ENCODE measurements at places on chromosomes 2 and 18.

DNA sequence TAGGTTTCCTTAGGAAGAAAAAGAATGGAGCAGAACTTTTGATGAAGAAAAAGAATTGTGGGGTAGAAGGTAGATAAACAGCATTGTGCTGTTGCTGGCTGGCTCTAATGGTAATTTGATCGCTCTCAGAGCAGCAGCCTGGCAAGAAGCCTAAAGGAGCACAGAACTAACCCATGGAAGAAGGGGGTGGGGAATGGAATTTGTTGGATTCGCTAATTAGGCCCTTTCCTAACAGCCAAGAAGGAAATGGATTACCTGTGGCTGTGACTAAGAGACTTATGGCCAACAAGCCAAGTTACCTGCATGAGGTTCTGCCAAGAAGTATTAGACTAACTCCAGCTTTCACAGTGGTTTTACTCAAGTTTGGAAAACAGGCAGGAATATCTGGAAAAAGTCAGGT, 210.6 kb downstream of the IKZF2 start:
- H3K4me3 ChIP-seq = no peak overlapping the region
- H3K36me3 ChIP-seq = no peaks in the 10 kb centered on the region
- no peak for ATAC-seq

DNA sequence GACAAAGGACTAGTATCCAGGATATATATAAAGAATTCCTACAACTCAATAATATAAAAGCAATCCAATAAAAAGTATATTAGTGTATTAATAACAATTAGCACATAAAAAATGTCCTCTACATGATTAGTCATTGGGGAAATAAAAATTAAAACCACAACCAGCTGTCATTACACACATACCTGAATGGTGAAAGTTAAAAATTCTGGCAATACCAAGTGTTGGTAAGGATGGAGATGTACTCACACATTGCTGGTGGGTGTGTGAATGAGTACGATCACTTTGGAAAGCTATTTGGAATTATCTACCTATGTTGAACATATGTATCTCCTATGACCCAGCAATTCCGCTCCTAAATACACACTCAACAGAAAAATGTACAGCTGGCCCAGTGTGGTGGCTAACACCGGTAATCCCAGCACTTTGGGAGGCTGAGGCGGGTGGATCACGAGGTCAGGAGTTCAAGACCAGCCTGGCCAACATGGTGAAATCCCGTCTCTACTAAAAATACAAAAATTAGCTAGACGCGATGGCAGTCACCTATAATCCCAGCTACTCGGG, 14.3 kb upstream of the NOL10 start:
- no peaks in the 10 kb centered on the region for H3K4me1 ChIP-seq
- H3K4me3 ChIP-seq = no peak overlapping the region
- ATAC-seq = no peak
- H3K27me3 ChIP-seq = peaks cover 52% of the 10 kb centered on the region

GRCh38 chr2:238123991-238124470, 14.4 kb upstream of the KLHL30 start:
- ATAC-seq = no peak
- H3K36me3 ChIP-seq = no peaks in the 10 kb centered on the region
- no peak overlapping the region for H3K4me3 ChIP-seq
- H3K4me1 ChIP-seq = peaks cover 15% of the 10 kb centered on the region
- no peaks in the 10 kb centered on the region for H3K27me3 ChIP-seq

GRCh38 chr18:2627821-2628276, 27.7 kb upstream of the SMCHD1 start:
- H3K27me3 ChIP-seq = no peaks in the 10 kb centered on the region
- H3K36me3 ChIP-seq = peaks cover 5% of the 10 kb centered on the region

DNA sequence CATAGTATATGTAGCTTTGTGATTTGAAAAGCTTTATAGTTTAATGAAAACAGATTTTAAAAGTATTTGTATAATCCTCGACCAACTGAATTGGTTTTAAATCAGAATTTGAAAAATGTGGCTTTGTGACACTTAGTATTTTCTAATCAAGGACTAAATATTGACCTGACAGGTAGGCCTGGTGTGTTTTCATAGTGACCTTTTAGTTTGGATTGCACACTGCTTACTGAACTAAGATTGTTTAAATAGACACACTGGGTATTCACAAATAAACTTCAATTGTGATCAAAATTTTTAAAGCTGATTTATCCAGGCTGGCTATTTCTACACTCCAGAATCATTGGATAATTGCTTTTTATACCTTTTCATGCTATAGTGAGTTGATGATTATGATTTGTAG, 31.8 kb upstream of the FAM237A start:
- H3K4me3 ChIP-seq = no peak overlapping the region
- H3K36me3 ChIP-seq = no peaks in the 10 kb centered on the region
- no peak overlapping the region for H3K27ac ChIP-seq
- no peaks in the 10 kb centered on the region for H3K4me1 ChIP-seq

DNA sequence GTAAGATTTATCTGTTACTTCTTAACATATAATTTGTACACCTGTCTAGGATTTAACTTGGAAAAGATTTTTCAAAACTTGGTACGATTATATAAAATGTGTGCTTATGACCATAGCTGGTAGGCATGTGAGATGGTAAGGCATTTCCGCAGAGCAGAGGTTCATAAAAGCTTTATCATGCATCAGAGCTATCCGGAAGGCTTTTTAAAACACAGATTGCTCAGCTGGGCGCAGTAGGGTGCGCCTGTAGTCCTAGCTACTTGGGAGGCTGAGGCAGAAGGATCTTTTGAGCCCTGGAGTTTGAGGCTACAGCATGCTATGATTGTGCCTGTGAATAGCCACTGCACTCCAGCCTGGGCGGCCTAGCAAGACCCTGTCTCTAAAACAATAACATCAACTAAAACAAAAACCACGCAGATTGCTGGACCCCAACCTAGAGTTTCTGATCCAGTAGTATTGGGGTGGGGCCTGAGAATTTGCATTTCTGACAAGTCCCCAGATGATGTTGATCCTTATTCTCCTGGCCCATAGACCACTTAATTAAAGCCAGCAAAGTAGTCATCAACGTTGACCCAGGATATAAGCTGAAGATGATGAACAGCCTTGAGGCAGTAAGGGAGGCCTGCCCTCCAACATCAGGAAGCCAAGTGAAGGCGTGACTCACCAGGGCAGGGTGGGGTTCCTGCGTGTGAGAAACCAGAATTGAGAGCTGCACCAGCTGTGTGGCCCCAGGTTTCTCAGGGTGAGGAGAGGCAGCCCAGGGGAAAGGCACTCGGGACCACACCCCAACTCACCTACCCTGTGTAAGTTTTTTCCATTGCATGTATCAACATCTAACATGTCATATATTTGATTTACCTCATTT, 21.6 kb upstream of the SLC20A1 start:
- H3K27me3 ChIP-seq = no peaks in the 10 kb centered on the region
- peaks cover 22% of the 10 kb centered on the region for H3K4me1 ChIP-seq
- H3K4me3 ChIP-seq = no peak overlapping the region
- peak overlapping the region; percentile 26 for H3K27ac ChIP-seq
- H3K36me3 ChIP-seq = no peaks in the 10 kb centered on the region

- peaks cover 64% of the 10 kb centered on the region for H3K27me3 ChIP-seq
- no peak overlapping the region for H3K4me3 ChIP-seq
- peaks cover 8% of the 10 kb centered on the region for H3K36me3 ChIP-seq
These were observed 34.1 kb downstream of the PARD6G start for GRCh38 chr18:80213182-80213581.

DNA sequence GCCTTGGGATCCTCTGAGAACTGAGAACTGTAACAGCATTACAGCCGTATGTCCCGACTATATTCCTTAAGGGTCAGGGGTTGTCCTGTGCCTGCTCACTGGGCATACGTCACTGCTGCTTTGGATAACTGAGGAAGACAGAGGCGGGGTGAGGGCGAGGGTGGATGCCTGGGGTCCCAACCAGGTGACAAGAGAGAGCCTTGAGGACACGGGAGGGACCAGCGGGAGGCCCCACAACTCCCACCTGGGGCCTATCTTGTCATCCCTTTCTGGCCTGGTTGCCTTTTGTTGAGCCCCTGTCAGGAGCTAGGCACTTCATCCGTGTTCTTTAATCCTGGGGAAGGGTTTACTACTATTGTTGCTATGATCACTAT, 28.8 kb downstream of the INPP5D start:
- H3K4me3 ChIP-seq = no peak overlapping the region
- peaks cover 85% of the 10 kb centered on the region for H3K36me3 ChIP-seq
- peaks cover 93% of the 10 kb centered on the region for H3K4me1 ChIP-seq
- ATAC-seq = no peak
- H3K27me3 ChIP-seq = no peaks in the 10 kb centered on the region

DNA sequence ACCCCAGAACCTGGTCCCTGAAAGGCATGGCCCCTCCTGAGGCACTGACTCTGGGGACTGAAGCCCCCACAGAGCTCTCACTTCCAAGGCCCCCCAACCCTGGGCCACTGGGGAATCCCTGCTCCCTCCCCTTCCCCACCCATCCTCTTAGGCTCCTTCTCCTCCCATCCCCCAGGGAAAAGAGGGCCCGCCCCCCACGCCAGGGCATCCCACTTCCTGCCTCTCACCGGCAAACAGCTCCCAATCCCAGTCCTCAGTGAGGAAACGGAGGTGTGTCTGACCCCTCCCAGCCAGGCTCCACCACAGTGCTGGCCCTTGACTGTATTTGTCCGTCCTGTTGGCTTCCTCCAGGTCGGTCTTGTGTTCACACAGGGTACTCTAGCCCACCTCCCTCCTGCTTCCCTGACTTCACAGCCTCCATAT, 35.0 kb upstream of the PTMA start:
- H3K36me3 ChIP-seq = no peaks in the 10 kb centered on the region
- ATAC-seq = no peak
- H3K27me3 ChIP-seq = no peaks in the 10 kb centered on the region
- peaks cover 84% of the 10 kb centered on the region for H3K4me1 ChIP-seq
- peak overlapping the region; percentile 92 for H3K4me3 ChIP-seq

- H3K36me3 ChIP-seq = no peaks in the 10 kb centered on the region
- peaks cover 17% of the 10 kb centered on the region for H3K4me1 ChIP-seq
- peak; percentile 91 for ATAC-seq
- peak overlapping the region; percentile 53 for H3K4me3 ChIP-seq
- peak overlapping the region; percentile 79 for H3K27ac ChIP-seq
These were observed 13.3 kb upstream of the RAB17 start for GRCh38 chr2:237603718-237604362.

- no peaks in the 10 kb centered on the region for H3K36me3 ChIP-seq
- H3K4me3 ChIP-seq = no peak overlapping the region
- no peak for ATAC-seq
- no peak overlapping the region for H3K27ac ChIP-seq
- no peaks in the 10 kb centered on the region for H3K27me3 ChIP-seq
These were observed 1598.7 kb upstream of the ACVR2A start for GRCh38 chr2:146246002-146246735.

GRCh38 chr18:30016179-30016578, 1026.4 kb downstream of the DSC3 start:
- no peaks in the 10 kb centered on the region for H3K27me3 ChIP-seq
- no peaks in the 10 kb centered on the region for H3K36me3 ChIP-seq
- no peaks in the 10 kb centered on the region for H3K4me1 ChIP-seq
- no peak overlapping the region for H3K4me3 ChIP-seq
- no peak overlapping the region for H3K27ac ChIP-seq
- no peak for ATAC-seq

GRCh38 chr2:102350137-102350793, 5.3 kb upstream of the IL18R1 start:
- peak; percentile 36 for ATAC-seq
- no peak overlapping the region for H3K4me3 ChIP-seq
- no peak overlapping the region for H3K27ac ChIP-seq
- H3K27me3 ChIP-seq = peaks cover 9% of the 10 kb centered on the region

DNA sequence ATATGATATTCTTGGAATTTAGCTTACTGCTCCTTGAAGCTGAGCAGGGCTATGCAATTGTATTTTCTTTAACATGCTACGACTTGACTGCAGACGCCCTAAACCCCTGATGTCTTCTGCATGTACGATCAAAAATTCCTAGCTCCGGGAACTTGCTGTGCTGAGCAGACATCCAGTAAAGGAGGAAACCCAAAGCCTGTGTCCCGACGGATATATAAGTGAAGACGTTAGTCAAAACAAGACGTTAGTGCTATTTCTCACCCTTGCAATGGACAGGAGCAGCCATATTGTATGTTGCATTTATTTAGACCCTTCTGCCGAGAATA, 51.5 kb downstream of the SETBP1 start:
- no peak for ATAC-seq
- H3K27ac ChIP-seq = peak overlapping the region; percentile 94
- H3K4me3 ChIP-seq = peak overlapping the region; percentile 32
- no peaks in the 10 kb centered on the region for H3K27me3 ChIP-seq
- peaks cover 96% of the 10 kb centered on the region for H3K4me1 ChIP-seq
- H3K36me3 ChIP-seq = peaks cover 58% of the 10 kb centered on the region

GRCh38 chr2:186887107-186888090, 38.4 kb upstream of the ZSWIM2 start:
- H3K27me3 ChIP-seq = no peaks in the 10 kb centered on the region
- no peak overlapping the region for H3K4me3 ChIP-seq
- ATAC-seq = no peak

- no peak overlapping the region for H3K4me3 ChIP-seq
- no peaks in the 10 kb centered on the region for H3K4me1 ChIP-seq
- H3K36me3 ChIP-seq = no peaks in the 10 kb centered on the region
- ATAC-seq = no peak
These were observed 105.3 kb downstream of the UBE2E3 start for GRCh38 chr2:181085734-181086133.

DNA sequence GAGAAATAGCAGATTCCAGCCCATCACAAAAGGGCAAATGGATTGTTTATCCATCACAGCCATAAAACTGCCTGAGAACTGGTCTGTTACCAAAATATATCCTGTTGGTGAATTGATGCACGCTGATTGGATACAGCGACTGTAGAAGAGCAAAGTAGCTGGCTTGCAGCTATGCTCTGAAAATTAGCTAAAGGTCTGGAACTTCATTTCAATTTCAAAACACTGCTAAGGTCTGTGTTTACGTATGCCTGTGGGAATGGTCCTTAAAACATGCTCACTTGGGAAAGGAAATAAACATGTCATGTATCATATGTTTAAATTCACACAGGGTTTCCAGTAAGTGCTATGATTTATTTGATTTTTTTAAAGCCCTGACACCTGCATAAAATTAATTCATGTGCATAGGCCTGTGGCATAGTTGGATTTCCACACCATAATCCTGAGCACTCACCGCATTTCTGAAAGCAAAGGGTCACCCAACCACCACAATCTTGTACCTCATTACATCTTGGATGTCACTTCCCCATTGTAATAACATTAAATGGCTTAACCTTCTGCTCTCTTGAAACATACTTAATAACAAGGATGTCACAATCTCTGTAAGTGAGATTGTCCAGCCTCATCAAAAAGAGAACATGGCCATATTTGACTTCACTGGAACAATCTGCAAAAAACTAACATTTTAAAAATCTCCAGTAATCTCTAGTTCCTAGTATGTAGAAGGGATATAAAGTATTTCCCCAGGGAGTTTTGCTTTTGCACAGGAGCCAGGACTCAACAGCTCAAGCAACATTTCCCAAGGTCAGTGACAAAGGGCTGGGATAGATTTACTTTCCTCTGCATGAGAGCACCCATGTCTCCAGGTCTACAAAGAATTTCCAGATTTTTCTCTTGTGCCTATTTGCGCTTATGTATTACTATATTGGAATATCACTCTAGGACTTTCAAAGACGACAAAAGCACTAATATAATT, 109.8 kb downstream of the FARSB start:
- ATAC-seq = no peak
- peaks cover 8% of the 10 kb centered on the region for H3K36me3 ChIP-seq
- no peak overlapping the region for H3K27ac ChIP-seq
- H3K27me3 ChIP-seq = no peaks in the 10 kb centered on the region
